ENCODE measurements at places on chromosomes 2 and 18.

GRCh38 chr2:190683802-190684201 lies 34.9 kb downstream of the NAB1 start:
- DNase-seq = no peak

- DNase-seq = no peak
These were observed 74.6 kb upstream of the UNC80 start for GRCh38 chr2:209696836-209697711.

- DNase-seq = no peak
These were observed 160.5 kb downstream of the GALNT13 start for GRCh38 chr2:154032220-154032619.

GRCh38 chr2:181095486-181095885 lies 115.1 kb downstream of the UBE2E3 start:
- DNase-seq = no peak

- no peak for DNase-seq
These were observed 64.2 kb downstream of the CCDC150 start for GRCh38 chr2:196703695-196704094.

DNA sequence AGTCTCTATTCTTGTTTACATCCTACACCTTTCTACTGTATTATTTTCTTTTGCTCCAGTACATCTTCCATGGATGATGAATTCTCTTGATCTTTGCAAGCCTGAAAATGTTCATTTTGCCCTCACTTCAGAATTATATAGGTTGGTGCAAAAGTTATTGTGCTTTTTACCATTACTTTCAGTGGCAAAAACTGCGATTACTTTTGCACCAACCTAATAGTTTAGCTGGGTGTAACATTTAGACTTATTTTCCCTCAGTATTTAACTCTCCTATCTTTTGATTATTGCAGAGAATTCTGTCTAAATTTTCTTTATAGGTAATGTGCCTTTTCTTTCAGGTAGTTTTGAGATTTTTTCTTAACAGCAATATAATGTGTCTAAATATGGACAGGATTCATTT lies 81.8 kb downstream of the SS18 start:
- no peak for DNase-seq

Measured in cortex of kidney (tissue), 1 donor.